NCI-H2081 (cell line): ENCODE measurements at places on chromosomes 7 and 10.

- DNase-seq = no peak
Observed at GRCh38 chr10:80486785-80487420, 32.8 kb downstream of the TSPAN14 start.

- DNase-seq = peak; percentile 23
Observed at GRCh38 chr10:17229016-17229716, 1.1 kb downstream of the VIM start.

DNA sequence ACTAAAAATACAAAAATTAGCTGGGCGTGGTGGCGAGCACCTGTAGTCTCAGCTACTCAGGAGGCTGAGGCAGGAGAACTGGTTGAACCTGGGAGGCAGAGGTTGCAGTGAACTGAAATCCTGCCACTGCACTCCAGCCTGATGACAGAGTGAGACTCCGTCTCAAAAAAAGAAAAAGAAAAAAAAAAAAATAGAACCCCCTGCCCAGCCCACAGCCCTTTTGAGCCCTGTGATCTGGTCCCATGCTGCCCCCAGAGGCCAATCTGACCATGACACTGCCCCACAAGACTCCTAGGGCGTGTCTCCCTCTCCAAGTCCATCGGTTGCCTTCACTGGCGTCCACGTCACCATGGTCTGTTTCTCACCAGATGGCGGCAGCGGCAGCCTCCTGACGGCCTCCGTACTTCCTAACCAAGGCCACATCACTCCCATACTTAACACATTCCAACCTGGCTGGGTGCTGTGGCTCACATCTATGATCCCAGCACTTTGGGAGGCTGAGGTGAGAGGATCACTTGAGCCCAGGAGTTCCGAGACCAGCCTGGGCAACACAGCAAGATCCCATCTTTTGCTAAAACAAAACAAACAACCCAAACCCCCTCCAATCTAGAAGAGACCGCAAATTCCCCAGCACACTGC is 18.0 kb downstream of the STX1A start:
- DNase-seq = no peak

DNA sequence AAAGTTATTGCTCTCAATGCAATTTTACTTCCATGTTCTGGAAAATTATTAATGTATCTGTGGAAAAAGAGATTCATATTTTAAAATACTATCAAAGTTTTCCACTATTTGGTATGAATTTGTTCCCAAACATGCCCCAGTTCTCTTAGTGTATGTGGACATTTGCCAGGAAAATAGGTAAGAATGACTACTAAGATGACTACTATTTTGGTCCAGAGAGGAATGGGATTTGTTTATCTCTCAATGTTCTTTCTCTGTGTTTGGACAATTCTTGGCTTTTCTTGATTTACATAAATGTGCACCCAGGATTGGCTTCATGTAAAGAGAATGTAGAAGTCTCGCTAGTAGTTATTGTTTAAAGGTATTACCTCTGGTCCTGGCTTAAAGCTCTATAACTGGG is 60.3 kb upstream of the POT1 start:
- DNase-seq = no peak

GRCh38 chr10:132925614-132926013 is 16.8 kb downstream of the CFAP46 start:
- DNase-seq = no peak

DNA sequence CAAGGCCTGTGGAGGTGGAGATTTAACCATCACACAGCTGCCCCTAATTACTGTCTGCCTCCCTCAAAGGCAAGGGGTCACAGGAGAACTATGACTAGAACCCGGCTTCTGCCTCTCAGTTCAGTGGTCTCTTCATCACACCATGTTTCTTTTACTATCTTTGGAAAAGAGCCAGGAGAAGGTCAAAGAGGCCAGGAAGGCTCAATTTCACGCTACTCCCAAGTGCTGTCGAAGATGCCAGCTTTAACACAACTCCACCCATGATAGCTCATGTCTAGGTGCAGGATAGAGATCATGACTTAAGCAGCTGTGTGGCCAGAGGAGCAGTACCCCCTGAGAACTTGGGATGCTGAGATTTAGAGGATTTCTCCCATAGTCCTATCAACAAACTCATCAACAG is 60.5 kb upstream of the OPALIN start:
- DNase-seq = no peak

DNA sequence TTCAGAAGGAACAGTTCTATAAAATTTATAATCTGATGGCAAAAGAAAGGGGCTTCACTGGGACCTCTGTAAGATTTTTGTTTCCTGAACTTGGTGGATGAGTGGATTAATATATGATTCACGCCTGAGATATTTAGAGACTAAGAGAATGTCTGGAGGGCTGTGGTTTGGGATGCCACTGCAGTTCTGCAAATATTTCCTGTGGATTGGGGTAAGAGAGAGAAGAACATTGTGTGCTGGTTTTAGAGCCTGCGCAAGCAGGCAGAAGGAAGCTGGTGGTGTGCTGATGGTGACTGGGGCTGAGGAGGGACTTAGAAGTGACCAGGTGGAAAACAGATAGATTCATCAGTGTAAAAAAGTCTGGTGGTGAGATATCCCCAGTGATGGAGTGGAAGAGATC is 87.0 kb downstream of the SUGCT start:
- DNase-seq = no peak

DNA sequence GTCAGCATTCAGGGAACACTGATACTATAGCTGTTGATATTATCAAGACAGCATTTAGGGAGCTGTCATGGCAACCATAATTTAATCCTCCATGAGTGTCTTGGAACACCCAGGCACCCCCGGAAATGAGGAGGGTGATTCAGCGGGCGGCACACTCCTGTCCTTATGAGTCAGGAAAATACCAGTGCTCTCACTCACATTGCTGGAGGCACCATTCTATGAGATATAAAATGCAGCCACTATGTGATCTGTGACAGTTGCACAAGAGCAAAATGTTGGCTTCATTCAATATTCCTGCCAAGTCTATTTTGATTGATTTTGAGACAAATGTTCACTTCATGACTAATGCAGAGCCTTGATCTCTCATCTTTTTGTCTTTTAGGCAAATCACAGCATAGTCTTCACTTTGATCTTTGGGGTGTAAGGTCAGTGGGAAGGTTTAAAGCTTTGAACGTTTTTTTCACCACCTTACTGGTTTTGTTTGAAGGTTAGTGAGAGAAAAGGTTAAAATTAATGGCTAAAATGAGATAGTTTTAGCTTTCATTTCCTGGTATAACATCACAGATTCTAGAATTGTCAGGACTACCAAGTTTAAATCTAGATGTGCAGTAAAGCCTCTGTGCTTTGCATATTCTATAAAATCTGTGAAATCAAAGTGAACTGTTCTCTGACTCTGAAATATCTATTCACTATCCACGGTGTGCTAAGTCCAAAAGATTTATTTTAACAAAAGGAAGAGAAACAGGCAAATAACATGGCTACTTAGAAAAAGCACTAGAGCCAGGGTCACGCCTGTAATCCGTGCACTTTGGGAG is 12.4 kb upstream of the ARHGAP12 start:
- DNase-seq = no peak

DNA sequence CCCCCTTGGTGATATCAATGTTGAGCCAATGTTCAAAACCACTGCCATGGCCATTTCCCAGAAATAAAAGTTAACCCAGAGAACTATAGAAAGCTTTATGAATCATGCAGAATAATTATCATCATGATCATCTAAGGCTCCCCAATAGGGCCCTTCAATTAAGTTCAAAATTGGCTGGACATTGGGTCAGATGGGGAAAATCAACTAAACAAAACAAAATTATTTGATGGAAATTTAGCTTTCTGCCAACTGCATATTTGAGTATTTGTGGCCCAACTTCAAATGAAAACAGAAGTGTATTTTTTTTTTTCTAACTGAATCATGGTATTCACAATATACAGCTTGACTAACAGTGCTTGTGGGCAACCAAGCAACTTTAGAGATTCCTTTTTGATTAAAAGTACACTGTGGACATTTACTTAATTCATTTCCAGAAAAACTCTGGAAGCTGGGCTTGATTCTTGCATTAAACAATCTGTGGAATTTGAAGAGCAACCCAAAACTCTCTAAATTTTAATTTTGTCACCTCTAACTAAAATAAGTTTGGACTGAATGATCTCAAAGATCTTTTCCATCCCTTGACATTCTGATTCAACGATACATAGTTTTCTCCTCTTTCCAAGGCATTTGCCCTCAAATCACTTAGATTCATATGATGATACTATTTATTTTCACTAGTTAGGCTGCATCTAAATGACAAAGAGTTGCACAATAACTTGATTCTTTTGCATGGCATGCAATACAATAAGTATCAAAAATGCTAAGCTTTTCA is 203.2 kb downstream of the AHR start:
- DNase-seq = no peak

GRCh38 chr10:67110286-67110685 is 184.4 kb downstream of the LRRTM3 start:
- peak; percentile 62 for DNase-seq

- no peak for DNase-seq
Observed at GRCh38 chr7:134355927-134356326, 39.2 kb upstream of the SLC35B4 start.

GRCh38 chr7:128135515-128136214 is 104.4 kb upstream of the LRRC4 start:
- peak; percentile 73 for DNase-seq

DNA sequence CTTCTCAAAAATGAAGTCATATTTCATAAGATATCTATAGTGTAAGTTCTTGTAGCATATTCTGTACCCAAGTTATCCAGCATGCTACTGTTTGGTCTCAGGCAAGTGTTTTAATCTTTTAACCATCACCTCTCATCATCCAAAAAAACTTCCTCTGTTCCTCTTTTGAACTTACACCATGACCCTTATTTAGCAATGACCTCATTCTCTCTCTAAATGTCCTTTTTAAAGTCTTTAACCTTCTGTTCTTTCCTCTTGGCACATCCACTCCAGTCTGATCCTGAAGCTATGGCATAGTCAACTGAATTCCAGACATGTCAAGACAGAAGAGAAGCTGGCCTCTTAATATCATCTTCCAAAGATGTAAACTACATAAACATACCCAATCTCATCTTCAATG is 26.2 kb downstream of the PPP3CB start:
- DNase-seq = no peak

DNA sequence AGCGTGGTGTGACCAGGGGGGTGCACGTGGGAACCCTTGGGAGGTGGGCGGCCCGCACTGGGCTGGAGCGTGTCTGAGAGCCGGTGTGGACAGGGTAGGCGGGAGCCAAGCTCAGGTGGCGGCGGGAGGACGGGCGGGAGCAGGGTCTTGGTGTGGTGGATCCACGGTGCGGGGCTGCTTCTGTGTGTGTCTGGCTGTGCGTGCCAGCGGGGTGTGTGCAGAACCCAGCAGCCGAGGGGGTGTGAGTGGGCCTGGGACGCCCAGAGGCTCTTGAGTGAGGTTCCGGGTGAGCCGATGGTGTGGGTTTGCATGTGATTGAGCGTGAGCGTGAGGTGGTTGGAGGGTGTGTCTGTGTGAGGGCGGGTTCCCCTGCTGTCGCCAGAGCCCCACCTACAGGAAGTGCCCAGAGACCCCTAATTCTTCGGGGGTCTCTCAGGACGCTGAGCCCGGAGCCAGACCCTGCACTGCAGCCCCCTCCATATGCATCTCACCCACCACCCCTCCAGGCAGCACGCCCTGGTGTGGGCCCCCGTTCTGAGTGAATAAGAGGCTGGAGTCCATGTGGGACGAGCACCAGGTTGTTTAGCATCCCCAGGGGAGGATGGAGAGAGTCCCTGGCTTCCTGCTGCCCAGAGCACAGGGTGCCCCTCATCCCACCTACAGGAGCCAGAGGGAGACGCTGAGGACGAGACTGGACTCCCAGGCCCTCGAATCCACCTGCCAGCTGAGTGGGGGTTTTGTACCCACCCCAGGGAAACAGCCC is 78.2 kb downstream of the ELFN1 start:
- no peak for DNase-seq

DNA sequence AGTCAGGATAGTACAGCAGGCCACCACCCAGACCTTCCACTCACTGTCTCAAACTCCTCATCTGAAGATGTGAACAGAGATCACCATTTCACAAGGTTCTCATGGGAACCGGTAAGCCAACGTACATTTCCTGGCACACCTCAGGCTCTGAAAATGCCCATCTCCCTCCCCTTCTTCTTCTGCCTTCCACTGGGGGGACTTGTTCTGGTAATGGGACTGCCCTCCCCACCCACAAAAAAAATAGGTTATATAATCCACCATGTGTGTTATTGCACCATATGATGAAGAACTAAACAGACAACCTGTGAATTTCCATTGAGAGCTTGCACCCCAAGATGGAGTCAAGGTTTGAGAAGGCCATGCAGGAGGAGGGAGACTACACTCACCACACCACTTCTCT is 42.1 kb upstream of the IKZF1 start:
- DNase-seq = no peak

DNA sequence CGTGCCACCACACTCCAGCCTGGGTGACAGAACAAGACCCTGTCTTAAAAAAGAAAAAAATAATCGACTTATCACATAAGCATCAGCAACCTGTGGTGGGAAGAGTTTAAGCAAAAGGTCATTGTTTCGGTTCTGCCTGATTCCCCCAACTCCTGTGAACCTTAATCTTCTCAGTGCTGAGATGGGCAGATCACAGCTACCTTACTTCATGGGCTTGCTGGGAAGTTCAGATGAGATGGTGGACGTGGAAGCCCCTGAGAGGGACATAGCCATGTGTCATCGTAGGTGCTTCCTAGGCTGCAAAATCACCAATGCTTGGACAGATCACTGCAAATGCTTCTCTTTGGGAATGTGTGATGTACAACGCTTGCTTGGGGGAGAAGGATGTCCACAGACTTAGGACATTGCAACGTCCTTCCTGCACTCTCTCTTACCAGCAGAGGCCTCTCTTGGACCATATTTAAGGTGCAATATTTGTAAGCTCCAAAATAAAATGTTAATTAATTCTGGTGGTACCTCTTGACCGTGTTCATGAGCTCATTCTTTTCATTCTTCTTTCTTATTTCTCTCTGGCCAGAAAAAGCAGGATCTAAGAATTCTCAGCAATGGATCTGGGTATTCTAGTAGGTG is 8.6 kb downstream of the GJD4 start:
- no peak for DNase-seq

DNA sequence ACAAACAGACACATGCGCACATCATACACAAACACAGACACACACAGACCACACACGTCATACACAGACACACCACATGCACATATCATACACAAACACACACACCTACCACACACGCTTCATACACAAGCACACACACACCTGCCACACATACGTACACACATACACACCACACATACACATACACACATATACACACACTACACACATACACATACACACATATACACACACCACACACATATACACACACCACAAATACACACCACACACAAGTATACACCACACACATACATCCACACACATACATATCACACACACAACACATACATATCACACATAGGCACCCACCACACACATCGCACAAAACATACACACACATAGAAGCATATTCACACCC is 224.7 kb downstream of the SKAP2 start:
- DNase-seq = no peak
